ENCODE measurements at places on chromosomes 2 and 18.

DNA sequence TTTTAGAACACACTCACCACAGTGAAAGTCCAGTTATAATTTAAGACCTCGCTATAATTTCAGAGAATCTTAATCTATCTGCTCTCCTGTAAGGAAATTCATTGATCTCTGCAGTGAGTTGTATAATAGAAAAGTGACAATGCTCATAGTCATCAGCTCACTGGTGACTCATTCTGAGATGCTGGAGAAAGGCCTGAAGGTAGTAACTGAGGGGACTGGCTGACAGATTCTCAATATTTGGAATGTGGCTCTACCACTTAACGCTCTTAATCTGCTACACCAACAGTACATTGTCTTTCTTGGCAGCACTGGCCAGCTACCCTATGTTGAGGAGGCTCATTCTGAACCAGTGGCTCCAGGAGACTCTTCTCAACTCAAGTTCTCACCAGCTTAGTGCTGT lies 246.1 kb downstream of the RPRM start:
- DNase-seq = no peak

DNA sequence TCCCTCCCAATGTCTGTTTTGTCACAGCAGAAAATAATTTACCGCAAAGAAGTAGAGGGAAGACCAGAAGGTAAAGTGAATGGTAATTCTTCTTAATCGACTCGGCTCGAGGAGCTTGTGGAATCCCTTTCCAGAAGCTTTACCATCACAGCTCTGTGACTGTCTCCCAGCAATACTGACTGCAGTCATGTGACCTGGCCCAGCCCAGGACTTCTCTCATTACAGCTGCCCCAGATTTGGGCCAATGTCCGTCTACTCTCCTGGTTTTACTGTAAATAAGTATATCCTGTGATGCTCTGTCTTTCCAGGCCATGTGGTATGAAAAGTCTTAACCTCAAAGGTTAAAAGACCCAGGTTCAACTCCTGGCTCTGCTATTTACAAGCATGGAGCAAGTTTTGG lies 18.9 kb upstream of the ELOA2 start:
- no peak for DNase-seq

GRCh38 chr18:36379435-36379984 lies 82.0 kb downstream of the FHOD3 start:
- no peak for DNase-seq

DNA sequence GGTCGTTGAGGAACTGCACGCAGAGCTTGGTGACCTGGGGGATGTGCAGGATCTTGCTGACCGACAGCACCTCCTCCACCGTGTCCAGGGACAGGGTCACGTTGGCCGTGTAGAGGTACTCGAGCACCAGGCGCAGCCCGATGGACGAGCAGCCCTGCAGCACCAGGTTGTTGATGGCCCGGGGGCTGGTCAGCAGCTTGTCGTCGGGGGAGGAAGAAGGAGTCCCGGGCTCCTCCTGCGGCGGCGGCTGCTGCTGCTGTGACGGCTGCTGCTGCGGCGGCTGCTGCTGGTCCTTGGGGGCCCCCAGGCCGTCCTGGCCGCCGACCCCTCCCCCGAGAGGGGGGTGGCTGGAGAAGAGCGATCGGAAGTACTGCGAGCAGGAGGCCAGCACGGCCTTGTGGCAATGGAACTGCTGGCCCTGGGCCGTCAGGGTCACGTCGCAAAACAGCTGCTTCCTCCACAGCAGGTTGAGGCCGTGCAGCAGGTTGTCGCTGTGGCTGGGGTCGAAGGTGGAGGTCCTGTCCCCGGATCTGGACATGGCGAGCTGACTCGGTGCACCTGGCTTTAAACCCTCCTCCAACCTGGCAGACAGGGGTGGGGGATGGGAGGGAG lies 2.7 kb downstream of the KLHL14 start:
- DNase-seq = peak; percentile 29

DNA sequence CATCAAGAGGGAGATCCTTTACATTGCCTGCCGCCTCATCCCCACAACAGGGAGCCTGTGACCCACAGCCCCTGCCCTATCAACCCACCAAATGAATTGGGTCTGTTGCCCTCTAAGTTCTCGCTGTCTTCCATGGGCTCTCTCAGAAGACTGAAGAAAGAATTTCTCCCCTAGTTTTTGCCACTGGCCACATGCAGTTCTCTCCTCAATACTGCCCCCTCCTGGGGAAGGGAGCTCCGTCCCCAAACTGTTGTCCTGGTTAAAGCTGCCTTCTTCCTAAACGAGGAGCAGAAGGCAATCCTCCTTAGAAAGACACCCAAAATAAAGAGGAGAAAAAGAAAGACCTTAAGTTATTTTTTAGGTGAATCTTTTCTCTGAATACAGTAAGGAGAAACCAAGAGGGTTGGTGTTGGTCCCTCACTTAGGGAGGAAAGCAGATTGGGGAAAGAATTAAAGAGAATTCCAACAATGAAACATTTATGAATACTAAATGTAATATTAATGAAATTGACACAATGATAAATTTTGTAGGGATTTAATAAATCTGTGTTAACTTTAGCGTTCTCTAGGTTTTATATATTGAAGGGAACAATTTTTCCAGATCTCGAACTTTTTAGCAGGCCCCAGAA lies 31.1 kb upstream of the SATB2 start:
- DNase-seq = peak; percentile 43

DNA sequence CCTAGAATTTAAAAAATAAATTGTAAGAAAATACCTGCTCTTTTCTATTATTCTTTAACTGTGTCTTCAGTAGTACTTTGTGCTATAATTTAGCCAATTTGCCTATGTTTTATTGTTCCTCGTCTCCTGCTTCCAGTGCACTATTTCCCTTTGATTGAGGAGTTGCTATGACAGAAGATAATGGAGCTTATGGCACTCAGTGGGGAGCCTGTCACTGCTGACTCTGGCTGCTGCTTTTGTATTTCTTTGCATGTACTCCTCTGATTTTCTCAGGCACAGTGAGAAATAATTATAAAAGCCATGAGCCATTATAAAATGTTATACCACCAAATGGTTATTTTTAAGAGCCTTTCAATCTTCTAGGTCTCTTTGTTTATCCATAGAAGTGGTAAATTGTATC lies 1310.8 kb upstream of the SLC39A10 start:
- no peak for DNase-seq

DNA sequence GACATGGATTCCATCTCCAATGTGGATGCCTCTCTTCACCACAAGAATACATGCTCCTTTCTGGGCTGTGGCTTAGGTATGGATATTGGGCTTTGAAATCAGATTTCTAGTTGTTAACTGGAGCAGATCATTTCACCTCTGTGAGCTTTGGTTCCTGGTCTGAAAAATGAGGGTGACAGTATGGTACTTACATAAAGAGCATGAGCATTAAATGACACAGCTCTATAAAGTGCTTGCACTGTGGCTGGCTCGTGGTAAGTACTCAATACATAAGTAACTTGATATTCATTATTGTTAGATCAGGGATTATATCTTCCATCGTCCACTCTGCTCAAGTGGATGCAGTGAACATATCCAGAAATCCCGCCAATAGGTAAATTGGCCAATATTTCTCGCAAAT lies 33.4 kb downstream of the ARHGAP25 start:
- DNase-seq = no peak

Measured in SK-N-DZ (cell line).